Fibroblast of the conjunctiva (primary cell): ENCODE measurements at places on chromosomes 7 and 10.

- DNase-seq = no peak
Measured at GRCh38 chr10:117740691-117741222, 198.2 kb downstream of the EMX2 start.

GRCh38 chr10:29136411-29136810 is 152.5 kb upstream of the LYZL1 start:
- no peak for DNase-seq

DNA sequence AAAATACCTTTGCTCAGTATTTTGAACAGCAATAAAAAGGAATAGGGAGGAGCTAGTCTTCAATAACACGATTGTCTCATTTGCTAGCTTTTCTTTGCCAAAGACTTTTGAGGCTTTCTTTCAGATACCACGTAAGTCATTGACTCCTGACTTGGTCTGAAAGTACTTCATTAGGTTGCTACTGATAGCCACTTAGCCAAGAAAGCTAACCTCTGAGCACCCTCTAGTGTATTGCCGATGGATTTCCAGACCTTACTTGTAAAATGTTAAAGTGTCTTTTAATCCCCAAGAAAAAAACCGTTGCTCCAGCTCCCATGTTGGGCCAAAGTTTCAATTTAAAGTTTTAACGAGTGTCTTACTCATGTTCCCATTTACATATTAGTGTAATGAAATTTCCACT is 63.4 kb upstream of the STRIP2 start:
- DNase-seq = no peak

GRCh38 chr7:50712252-50713122 is 70.2 kb downstream of the GRB10 start:
- DNase-seq = no peak

GRCh38 chr10:114498413-114499111 is 94.3 kb upstream of the AFAP1L2 start:
- DNase-seq = no peak

DNA sequence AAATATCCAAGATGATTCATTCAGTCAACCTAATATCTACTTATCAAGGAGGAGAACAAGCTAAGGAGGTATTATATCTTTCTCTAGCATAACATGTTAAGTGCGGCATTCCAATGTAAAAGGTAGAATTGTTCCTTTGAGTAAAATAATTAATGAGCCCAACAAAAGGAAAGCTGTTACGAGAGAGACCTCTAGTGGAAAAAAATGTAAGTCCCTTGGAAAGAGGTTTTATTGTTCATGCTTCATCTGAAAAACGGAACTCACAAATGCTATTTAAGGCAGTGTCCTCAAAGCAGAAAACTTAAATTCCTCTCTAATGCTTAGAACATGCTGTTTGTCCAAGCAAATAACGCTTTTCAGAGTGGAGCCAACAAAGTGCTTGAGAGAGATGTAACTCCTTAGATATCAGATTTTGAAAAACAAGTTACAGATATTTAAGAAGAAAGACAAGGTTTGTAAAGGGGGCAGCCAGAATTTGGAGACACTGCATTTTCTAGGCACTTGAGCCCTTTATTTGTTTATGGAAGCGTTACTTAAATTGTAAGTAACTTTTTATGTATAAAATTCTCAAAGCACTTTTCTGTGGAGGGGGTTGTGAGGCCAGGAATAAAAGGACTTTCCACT is 119.9 kb downstream of the TFEC start:
- DNase-seq = peak; percentile 26

DNA sequence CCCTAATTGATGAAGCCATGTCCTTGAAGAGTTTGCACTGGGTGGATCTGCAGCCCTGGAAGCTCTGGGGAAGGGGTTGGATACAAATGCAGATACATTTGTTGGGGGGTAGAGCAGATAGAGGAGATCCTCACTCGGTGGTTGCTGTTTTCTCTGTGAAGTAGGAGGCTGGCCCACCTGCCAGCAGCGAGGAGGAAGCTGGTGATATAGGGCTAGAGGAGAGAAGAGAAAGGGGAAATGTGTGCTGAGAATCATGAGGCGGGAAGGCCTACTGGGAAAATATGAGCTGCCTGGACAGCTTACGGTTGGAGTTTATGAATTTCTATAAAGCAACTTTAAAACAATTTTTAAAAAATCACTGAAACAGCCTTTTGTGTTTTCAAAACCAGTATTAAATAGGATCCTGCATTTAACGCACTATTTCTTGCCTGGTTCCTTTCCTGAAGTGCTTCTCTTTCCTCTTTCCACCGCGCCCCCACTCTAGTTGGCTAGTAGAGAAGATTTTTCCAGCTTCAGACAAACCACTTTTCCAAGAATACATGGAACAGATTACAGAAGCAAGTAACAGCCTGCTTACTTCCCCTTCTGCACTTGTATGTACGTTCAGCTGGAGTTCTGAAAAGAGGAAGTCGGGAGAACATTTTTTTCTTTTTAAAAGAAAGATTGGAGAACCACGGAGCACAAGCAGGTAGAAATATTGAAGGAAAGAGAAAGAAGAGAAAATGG is 100.6 kb upstream of the GLCCI1 start:
- no peak for DNase-seq

- no peak for DNase-seq
Measured at GRCh38 chr10:12535656-12536055, 186.3 kb downstream of the CAMK1D start.

DNA sequence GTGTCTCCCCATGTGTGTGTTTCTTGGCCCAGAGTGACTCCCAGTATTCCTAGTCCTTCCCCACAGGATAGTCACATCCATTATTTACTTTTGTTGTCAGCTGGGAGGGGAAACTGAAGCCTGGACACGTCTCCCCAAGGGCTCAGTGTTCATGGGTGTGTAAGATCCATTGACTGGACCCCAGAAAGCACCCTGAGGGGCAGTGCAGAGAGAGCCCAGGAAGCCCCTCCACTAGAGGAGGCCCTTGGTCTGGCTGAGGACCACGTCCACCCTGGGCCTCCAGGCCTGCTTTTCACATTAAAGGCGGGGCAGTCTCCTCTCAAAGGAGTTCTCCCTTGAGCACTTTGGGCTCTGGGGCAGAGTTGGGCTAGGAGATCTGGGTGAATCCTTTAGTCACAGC is 21.3 kb downstream of the ZNF783 start:
- DNase-seq = no peak

GRCh38 chr10:129056734-129057689 is 410.0 kb upstream of the MGMT start:
- no peak for DNase-seq

- no peak for DNase-seq
Measured at GRCh38 chr7:93392984-93393383, 160.8 kb downstream of the VPS50 start.

GRCh38 chr7:44980393-44981034 is 1.7 kb upstream of the MYO1G start:
- no peak for DNase-seq

DNA sequence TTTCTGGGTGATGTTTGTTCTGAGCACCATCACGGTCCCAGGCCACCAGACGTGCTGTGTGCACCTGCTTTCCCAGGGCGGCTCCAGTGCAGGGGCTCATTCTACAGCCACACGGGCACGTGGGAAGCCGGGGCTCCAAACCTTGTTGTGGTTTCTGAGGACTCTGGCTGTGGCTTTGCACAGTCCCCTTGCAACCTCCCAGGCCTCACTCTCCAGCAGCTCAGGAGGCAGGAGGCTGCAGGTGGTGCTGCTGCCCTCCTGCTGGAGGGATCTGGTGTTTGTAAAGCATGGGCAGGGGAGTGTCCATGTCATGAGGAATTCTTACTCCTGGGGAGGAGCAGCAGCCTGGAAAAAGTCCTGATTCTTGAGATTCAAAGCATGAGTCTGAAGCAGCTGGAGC is 54.3 kb downstream of the INSYN2A start:
- DNase-seq = no peak

GRCh38 chr10:8189458-8189857 is 135.0 kb downstream of the GATA3 start:
- DNase-seq = no peak

DNA sequence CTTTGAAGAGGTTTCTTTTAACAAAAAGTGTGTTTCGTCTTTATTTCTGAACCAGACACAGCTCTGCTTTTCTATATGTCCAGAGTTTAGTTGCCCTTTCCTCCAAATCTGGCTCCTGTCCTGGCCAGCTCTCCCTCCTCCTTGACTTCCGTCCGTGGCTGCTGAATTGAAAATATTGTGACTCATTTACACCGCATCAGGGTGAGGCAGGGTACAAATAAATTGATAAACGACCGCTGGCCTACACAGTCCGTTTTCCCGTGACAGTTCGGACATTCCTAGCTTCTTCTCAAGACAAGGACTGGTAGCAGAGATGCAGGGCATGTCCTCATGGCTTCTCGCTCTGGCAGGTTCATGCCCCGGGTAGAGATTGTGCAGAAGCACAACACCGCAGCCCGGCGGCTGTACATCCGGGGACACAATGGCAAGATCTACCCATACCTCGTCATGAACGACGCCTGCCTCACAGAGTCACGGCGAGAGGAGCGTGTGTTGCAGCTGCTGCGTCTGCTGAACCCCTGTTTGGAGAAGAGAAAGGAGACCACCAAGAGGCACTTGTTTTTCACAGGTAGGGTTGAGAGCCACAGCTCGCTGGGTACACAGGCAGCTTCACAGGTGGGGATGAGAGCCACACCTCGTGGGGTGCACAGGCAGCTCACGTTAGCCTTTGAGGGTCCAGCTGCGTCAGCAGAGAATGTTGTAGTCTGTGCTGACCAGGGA is 126.6 kb downstream of the TRRAP start:
- no peak for DNase-seq

GRCh38 chr7:75916259-75916658 is 1.3 kb downstream of the POR start:
- DNase-seq = no peak

- DNase-seq = no peak
Measured at GRCh38 chr7:75663302-75663907, 75.3 kb downstream of the HIP1 start.
